Natural killer cell treated with Interleukin-12 subunit alpha and Interleukin-12 subunit beta and Interleukin-15 and Interleukin-18, amount 100 ng/mL, for 72 hours (primary cell): ENCODE measurements at places on chromosomes 3 and 15. TPM values are rescaled to one million over a fixed set of nuclear protein-coding genes. Genes with fewer than 3 reads are reported as not detected.

Gene FANCD2OS
- not detected for total RNA-seq

Gene CKMT1A
- total RNA-seq = not detected

DNA sequence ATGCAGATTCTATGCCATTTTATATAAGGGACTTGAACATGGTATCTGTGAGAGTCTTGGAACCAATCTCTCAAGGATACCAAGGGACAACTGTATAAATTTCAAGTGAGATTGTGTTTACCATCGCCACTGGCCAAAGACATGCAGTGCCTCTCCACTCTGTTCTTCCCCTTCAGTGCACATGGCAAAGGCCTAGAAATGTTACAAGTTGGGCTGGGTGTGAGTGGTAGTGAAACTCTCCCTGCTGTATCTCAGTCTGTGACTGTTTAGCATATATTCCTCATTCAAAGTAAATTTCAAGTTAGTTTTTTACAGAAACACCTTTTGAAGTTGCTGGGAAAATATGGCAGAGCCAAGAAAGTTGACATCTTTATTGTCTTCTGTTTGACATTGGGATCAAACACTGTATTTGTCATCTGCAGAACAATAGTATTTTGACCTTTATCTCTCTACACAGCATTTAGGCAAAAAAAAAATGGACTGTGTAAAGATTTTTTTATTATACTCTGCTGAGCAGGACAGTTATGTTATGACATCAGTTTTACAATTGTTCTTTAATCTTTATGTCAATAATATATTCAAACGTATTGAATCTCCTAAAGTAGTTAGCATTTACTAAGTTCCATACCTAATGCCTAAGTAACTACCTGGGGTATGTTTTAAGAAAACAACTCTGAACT is 101.4 kb downstream of the CCNL1 start:
- no peak for DNase-seq

- DNase-seq = peak; percentile 65
These were observed 38.7 kb downstream of the GUCA1C start for GRCh38 chr3:108914774-108915641.

DNA sequence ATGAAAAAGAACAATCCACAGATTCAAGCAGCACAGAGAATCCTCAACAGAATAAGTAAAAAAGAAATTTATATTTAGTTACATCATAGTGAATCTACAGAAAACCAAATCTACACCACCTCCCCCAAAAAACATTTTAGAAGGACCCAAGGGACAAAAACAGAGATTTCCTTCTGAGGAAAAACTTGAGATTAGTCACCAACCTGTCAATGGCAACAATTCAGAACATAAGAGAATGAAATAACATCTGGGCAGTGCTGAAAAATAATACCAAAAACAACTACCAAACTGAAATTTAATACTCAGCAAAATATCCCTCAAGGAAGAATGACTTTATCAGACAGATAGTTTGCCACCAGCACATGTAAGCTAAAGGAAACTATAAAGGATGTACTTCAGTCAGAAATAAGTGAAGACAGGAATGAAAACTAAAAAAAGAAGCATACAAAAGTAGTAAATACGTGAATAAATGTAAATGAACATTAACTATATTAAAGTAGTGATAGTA is 260.7 kb downstream of the ULK4 start:
- DNase-seq = no peak

- DNase-seq = no peak
These were observed 119.3 kb upstream of the SLC2A2 start for GRCh38 chr3:171145798-171146197.
